Upper lobe of left lung (tissue), 6 donors: ENCODE measurements at places on chromosomes 13 and 19. TPM values are rescaled to one million over a fixed set of nuclear protein-coding genes. Genes with fewer than 3 reads are reported as not detected.

DNA sequence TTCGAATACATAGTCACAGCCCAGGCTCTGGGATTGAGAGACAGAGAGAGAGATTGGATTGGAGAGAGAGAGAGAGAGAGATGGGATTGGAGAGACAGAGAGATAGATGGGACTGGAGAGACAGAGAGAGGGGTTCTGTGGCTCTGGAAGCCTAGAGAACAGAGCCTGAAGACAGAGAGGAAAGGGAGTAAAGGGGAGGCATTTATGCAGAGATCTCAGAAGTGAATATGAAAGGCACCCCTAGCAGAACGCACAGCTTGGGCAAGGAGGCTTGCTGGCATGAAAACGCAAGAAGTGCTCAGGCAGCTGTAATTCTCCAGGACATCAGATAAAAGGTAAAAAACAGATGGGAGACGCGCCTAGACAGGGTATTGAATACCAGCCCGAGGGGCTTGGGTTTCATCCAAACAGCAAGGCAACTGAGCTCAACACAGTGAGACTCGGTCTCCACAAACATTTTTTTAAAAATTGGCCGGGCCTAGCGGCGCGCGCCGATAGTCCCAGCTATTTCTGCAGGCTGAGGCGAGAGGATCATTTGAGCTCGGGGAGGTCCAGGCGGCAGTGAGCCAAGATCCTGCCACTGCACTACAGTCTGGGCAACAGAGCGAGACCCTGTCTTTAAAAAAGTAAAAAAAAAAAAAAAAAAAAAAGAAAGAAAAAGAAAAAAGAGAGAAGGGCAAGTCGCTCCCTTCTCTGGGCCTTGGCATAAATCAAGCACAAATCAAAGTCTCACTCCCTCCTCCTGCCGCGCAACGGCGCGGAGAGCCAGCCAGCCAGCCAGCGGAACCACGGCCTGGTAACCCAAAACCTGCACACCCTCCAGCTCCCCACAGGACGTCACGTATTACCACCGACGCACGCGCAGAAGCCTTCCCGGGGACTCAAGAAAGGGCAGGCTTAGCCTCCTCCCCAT lies 774 bp upstream of the PPP2R1A start:
- no peaks in the 10 kb centered on the region for H3K27me3 ChIP-seq
- peak overlapping the region; percentile 5 for H3K4me3 ChIP-seq
- H3K36me3 ChIP-seq, result no peaks in the 10 kb centered on the region
- H3K27ac ChIP-seq, result peak overlapping the region; percentile 73
- peak; percentile 95 for DNase-seq

DNA sequence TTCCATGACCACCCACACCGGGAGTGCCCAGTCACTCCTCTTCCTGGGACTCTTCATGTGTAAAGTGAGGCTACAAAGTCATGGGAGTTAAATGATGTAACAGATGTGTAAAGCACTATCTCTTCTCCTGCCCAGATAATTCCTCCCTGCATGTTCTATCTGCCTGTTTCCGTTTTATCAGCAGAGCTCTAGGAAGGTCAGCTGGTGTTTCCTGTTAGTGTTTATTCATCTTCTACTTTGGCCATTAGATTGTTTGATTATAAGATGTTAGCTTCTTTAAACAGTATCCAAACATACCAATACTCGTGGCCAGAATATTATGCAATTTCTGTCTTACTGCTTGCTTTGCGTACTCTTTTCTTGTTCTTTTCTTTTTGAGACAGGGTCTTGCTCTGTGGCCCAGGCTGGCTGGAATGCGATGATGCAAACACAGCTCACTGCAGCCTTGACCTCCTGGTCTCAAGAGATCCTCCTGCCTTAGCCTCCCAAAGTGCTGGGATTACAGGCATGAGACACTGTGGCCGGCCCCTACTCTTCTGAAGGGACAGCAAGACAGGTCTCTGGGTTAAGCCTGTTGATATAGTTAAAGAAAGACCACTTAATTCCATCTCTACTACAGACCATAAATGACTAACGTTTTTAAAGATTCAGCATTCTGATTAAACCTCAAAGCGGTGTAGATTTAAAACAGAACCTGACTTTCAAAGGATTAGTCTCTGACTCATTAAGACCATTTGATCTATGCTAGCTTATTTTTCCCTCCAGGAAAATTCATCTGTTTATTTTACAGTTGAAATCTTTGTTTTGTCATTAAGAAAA lies 97.4 kb upstream of the AKAP11 start:
- H3K4me3 ChIP-seq, result no peak overlapping the region
- H3K27ac ChIP-seq, result no peak overlapping the region
- H3K27me3 ChIP-seq, result no peaks in the 10 kb centered on the region
- no peaks in the 10 kb centered on the region for H3K36me3 ChIP-seq

DNA sequence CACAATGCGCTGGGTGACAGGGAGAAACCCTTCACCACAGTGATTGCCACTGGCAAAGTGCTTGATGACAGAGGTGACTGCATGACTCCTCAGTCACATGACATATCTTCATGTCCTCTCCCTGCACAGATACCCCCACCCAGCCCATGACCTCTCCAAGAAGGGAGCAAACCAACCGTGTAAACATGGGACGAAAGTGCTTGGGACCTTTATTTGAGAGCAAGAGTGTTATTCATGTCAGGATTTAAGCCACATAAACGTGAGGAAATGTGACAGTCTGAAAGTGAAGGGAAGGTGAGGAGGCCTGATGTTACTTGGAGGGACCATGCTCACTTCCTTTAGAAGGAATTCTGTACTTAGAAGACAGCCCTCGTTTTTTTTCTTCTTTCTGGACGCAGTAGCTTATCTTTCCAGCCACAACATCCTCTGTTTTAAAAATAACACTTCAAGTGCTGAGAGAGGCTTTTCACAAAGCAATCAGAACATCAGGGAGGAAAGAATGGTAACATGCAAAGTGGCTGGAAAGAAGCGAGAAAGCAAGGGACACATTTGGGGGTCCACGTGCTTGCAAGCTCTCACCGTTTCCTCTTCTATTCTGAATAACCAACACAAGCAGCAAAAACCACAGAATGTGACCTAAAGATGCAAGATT lies 35.6 kb downstream of the EPS15L1 start:
- H3K27me3 ChIP-seq, result no peaks in the 10 kb centered on the region
- peak overlapping the region; percentile 72 for H3K27ac ChIP-seq
- no peak for DNase-seq

PRTN3 gene
- not detected for total RNA-seq

TMEM86B gene
- total RNA-seq, result 2.0 TPM

DNA sequence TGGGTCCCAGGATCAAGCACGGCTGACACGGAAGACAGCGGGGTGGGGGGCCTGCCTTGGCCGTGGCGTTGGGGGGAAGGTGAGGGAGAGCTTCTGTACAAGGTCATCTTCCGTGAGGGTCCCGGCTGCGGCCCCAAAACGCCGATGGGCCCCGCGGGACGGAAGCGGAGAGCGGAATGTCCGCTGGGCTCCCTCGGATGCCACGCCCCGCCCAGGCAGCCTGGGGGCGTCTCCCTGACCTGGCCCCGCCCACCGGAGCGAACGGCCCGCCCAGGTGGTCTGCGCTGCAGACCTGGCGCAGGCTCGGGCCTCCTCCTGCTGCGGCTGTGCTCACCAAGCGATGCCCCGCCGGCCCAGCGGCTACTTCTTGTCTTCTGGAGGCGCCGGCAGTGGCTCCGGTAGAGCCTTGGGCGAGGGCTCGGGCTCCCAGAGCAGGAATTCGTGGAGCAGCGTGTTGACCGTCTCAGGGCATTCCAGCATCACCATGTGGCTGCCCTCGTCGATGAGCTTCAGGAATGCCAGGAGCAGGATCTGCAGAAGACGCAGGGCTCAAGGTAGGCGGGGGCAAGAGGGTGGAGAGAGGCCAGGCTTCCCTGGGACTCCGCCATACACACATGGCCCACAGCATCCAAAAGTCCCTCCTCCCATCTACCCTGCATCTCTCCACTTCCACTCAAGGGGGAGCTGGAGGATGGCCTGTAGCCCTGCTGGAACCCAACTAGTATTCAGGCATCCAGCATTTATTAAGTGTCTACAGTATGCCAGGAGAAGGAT lies 10.7 kb downstream of the ABHD8 start:
- H3K4me1 ChIP-seq, result peaks cover 12% of the 10 kb centered on the region
- no peaks in the 10 kb centered on the region for H3K27me3 ChIP-seq
- H3K36me3 ChIP-seq, result no peaks in the 10 kb centered on the region
- H3K4me3 ChIP-seq, result peak overlapping the region; percentile 56
- peak; percentile 71 for DNase-seq

DNA sequence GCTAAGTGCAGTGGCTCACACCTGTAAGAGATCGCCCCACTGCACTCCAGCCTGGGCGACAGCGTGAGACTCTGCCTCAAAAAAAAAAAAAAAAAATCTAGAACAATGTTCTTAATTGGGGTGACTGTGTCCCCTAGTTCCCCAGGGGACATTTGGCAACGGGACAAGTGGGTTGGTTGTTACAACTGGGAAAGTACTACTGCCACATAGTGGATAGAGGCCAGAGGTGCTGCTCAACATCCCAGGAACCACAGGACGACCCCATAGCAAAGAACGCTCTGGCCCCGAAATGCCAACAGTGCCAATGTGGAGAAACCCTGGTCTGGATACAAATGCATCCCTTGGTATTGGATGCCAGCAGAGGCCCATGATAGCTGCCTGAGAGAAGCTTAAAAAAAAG lies 11.8 kb downstream of the NLRP12 start:
- no peak for DNase-seq
- H3K4me3 ChIP-seq, result no peak overlapping the region
- H3K27me3 ChIP-seq, result no peaks in the 10 kb centered on the region
- no peak overlapping the region for H3K27ac ChIP-seq

DNA sequence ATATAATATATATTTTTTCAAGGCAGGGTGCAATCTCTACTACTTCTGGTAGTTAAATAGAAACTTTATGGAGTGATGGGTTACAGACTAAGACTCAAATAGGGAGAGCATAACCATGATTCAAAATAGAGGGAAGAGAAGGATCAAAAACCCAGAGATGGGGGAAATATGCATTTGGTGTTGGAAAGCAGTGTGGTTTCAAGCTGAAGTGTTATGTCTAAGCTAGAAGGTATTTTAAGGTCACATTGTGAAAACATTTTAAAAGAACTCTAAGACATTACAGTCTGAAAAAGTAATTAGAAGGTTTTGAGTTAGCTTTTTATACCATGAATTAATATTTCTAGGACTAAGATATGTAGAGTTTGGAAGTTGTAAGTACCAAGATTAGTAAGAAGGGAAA lies 2741.4 kb downstream of the PCDH9 start:
- H3K4me1 ChIP-seq, result no peaks in the 10 kb centered on the region
- H3K4me3 ChIP-seq, result no peak overlapping the region
- no peak overlapping the region for H3K27ac ChIP-seq
- H3K27me3 ChIP-seq, result no peaks in the 10 kb centered on the region

- no peaks in the 10 kb centered on the region for H3K27me3 ChIP-seq
- no peak overlapping the region for H3K27ac ChIP-seq
- no peak overlapping the region for H3K4me3 ChIP-seq
- H3K4me1 ChIP-seq, result no peaks in the 10 kb centered on the region
- no peak for DNase-seq
These were observed 44.4 kb upstream of the ZNF91 start for GRCh38 chr19:23439623-23440022.
